ENCODE measurements at places on chromosomes 2 and 18. TPM values are rescaled to one million over a fixed set of nuclear protein-coding genes. Genes with fewer than 3 reads are reported as not detected.

DNA sequence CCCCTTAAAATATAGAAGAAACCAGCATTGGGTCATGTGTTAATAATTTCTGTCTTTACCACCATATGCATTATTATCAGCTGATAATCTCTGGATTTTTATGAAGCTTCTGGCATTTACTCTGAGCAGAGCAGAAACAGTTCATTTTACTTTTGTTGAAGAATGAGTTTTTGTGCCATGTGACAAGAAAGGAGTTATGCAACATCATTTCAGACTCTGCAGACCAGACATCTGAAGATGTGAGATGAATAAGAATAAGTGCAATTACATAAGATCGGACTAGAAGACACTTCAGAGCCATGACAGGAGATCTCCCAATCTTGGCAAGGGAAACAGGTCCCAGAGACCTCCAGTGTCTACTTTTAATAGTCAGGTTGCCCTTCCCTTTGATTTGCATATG, 869.4 kb upstream of the VRK2 start:
- no peaks in the 10 kb centered on the region for H3K4me1 ChIP-seq
- no peaks in the 10 kb centered on the region for H3K36me3 ChIP-seq
- no peak overlapping the region for H3K27ac ChIP-seq
- H3K27me3 ChIP-seq, result no peaks in the 10 kb centered on the region

Gene TPO
- 1.8 TPM for polyA plus RNA-seq

- H3K27me3 ChIP-seq, result no peaks in the 10 kb centered on the region
- H3K27ac ChIP-seq, result no peak overlapping the region
- H3K36me3 ChIP-seq, result no peaks in the 10 kb centered on the region
- H3K4me3 ChIP-seq, result no peak overlapping the region
These were observed 177.8 kb downstream of the KIAA1328 start for GRCh38 chr18:37006742-37007141.

DNA sequence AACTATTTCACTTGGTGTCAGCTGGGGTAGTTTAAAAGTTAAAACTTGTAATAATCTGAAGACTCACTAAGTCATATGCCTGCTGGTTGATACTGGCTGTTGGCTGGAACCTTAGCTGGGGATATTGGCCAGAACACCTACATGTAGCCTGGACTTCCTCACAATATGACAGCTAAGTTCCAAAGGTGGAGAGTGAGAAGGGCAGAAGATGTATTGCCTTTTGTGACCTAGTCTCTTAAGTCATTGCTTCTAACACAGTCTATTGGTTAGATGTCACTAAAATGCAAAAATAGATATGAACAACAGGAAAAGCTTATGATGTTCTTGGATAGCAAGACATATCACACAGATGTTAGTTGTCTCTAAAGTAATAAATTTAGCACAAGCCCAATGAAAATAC, 113.2 kb upstream of the CHAC2 start:
- DNase-seq, result no peak
- H3K4me3 ChIP-seq, result no peak overlapping the region
- H3K36me3 ChIP-seq, result no peaks in the 10 kb centered on the region
- H3K27me3 ChIP-seq, result no peaks in the 10 kb centered on the region
- no peak overlapping the region for H3K27ac ChIP-seq

DNA sequence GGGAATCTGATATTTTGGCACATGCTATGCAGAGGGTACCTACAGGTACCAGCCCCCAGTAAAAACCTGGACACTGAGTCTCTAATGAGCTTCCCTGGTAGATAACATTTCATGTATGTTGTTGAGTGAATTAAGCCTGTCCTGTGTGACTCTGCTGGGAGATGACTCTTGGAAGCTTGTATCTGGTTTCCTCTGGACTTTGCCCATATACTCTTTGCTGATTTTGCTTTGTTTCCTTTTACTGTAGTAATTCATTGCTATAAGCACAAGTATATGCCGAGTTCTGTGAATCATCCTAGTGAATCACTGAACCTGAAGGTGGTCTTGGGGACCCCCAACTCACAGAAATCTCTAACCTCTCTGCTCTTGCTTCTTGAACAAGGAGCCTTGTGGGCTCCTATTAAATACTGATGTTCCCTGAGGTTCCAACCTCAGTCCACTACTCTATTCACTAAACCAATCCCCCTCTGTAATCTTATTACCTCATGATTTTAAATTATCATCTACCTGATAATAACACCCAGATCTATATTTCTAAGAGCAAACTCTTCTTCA, 94.3 kb upstream of the WDSUB1 start:
- no peaks in the 10 kb centered on the region for H3K27me3 ChIP-seq
- peaks cover 3% of the 10 kb centered on the region for H3K36me3 ChIP-seq
- H3K27ac ChIP-seq, result no peak overlapping the region
- H3K4me1 ChIP-seq, result no peaks in the 10 kb centered on the region
- no peak for DNase-seq
- no peak overlapping the region for H3K4me3 ChIP-seq

DNA sequence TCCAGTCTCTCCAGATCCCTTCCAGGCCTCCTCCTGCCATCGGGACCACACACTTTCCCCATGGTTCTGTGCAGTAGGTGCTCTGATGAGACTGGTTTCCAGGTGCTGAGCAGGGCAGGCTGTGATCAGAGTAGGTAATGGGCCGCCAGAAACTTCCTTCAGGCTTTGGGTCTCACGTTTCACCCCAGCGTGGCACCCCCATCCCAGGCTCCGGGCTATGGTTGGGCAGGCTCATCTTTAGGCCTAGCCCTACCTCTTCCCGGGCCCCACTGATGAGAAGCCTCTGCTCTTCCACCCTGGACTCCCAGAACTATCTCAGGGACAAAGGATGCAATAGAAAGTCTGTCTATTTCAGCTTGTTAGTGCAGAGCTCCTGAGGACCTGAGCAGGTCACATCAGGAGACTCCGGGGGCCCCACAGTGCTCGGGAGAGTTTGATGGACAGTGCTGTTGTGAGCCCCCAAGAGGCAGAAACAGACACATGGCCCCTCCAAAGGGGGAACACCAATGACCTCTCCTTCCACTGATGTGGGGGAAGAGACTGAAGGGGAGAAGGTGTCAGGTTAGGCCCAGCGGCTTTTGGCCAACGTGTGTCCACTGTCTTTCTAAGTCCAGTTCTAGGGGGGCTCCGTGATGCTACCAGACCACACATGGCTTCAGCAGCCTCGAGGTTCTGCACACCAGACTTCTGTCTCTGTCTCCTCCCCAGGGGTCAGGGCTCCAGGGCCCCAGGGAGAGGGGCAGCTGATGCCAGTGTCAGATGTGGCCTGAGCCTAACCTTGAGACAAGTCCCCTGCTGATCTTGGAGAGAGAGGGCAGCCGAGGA, 5.8 kb upstream of the PROM2 start:
- no peak overlapping the region for H3K27ac ChIP-seq
- no peak overlapping the region for H3K4me3 ChIP-seq
- no peaks in the 10 kb centered on the region for H3K4me1 ChIP-seq
- H3K36me3 ChIP-seq, result no peaks in the 10 kb centered on the region

GRCh38 chr2:221571551-221572218, 419 bp downstream of the EPHA4 start:
- H3K36me3 ChIP-seq, result no peaks in the 10 kb centered on the region
- peak; percentile 38 for DNase-seq
- peak overlapping the region; percentile 87 for H3K27ac ChIP-seq
- peaks cover 20% of the 10 kb centered on the region for H3K4me1 ChIP-seq

DNA sequence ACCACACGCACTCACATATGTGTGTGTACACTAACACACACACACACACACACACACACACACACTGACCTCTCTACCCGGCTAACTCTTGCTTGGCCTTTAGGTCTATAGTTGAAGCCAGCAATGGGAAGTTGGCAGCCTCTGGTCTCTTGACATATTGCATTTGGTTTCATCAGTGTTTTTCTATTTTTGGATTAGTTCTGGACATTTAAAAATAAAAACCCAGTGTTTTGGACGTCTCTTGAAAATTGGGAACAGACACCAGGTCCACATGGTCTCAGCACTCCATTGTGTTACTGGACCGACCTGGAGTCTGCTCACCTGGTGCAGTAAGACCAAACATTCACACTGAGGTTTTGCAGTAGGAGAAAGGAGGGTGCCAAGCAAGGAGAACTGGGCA, 50.4 kb upstream of the AFF3 start:
- no peak overlapping the region for H3K27ac ChIP-seq
- no peak for DNase-seq
- no peak overlapping the region for H3K4me3 ChIP-seq

DNA sequence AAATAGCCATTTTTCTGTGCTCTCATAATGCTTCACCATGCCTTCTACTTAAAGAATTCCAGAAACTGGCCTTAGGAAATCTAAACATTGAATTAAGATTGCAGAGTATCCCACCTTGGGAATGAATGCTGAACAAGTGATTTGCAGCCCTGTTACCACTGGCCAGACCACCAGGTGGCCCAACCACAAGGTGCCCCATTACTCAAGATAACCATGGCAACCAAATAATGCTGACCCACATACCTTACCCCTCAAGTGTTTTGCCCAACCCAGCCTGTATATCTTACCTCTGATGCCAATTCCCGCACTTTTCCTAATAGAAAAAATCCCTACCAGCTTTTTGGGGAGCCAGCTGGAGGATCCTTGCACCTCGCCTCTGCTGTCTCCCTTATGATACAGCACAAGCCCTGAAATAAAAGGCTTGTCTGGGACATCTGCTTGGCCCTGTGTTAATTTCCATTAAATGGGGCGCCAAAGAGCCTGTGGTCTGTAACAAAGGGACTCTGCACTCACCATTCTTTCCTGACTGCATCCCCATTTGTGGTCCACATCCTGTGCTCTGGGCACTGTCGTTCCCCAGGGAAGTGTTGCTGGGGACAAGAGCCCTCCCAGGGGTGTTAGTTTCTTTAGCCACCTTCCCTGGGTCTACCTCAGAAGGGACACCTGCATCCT, 17.3 kb upstream of the KCNF1 start:
- no peaks in the 10 kb centered on the region for H3K27me3 ChIP-seq
- H3K4me1 ChIP-seq, result no peaks in the 10 kb centered on the region
- H3K36me3 ChIP-seq, result no peaks in the 10 kb centered on the region
- no peak for DNase-seq
- no peak overlapping the region for H3K4me3 ChIP-seq

Gene EML6
- polyA plus RNA-seq, result 0.05 TPM

- no peaks in the 10 kb centered on the region for H3K27me3 ChIP-seq
- no peak for DNase-seq
- no peak overlapping the region for H3K4me3 ChIP-seq
- no peaks in the 10 kb centered on the region for H3K36me3 ChIP-seq
- H3K27ac ChIP-seq, result no peak overlapping the region
These were observed 271.6 kb downstream of the TDRD15 start for GRCh38 chr2:21395366-21395765.

- no peak overlapping the region for H3K27ac ChIP-seq
- no peaks in the 10 kb centered on the region for H3K4me1 ChIP-seq
- no peak overlapping the region for H3K4me3 ChIP-seq
- no peak for DNase-seq
- no peaks in the 10 kb centered on the region for H3K36me3 ChIP-seq
These were observed 686.8 kb upstream of the SALL3 start for GRCh38 chr18:78292618-78293380.

DNA sequence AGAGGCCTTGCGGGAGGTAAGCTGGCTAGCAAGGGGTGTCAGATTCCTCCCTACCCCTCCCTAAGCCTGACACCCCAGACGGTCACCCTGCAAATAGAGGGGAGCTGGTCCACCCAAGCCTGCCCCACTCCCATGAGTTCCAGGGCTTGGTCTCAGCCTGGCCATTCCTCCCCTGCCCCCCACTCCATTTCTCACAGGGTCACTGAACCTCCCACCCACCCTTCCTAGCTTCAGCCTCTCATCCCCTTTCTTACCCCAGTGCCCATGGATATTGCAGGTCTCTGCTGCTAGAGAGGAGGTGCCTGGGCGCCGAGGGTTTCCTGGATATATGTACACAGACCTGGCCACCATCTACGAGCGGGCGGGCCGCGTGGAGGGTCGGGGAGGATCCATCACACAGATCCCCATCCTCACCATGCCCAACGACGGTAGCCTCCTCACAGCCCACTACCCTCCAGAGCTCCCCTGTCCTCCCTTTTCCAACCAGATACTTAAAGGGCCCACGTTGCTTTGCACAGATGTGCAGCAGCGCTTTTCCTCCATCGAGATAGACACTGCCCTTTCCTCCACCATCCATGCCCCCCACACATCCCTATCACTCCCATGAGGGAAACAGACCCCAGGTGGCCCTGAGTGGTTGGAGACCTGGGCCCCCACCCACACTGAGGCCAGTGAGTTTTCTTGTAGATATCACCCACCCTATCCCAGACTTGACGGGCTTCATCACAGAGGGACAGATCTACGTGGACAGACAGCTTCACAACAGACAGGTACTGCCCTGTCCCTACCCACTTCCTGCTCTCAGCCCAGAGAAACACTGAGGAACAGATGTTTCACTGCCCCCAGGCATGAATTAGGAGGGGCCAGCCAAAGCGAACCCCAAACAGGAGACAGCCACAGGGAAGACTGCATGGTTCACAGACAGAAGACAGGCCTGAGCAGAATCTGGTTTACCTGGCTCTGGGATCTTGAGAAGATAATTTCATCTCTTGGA, 15.2 kb upstream of the ANKRD53 start:
- no peaks in the 10 kb centered on the region for H3K36me3 ChIP-seq
- H3K4me3 ChIP-seq, result no peak overlapping the region
- peaks cover 6% of the 10 kb centered on the region for H3K27me3 ChIP-seq
- no peak overlapping the region for H3K27ac ChIP-seq

GRCh38 chr18:36376361-36376760, 78.8 kb downstream of the FHOD3 start:
- H3K27me3 ChIP-seq, result peaks cover 4% of the 10 kb centered on the region
- no peak for DNase-seq
- no peak overlapping the region for H3K4me3 ChIP-seq

- H3K27me3 ChIP-seq, result peaks cover 63% of the 10 kb centered on the region
- H3K4me3 ChIP-seq, result no peak overlapping the region
- peaks cover 35% of the 10 kb centered on the region for H3K4me1 ChIP-seq
- H3K36me3 ChIP-seq, result no peaks in the 10 kb centered on the region
- no peak overlapping the region for H3K27ac ChIP-seq
These were observed 554 bp downstream of the FEV start for GRCh38 chr2:218984239-218985020.

- H3K4me3 ChIP-seq, result no peak overlapping the region
These were observed 3.8 kb downstream of the MRPL30 start for GRCh38 chr2:99184811-99185210.

Gene GAL3ST2
- polyA plus RNA-seq, result not detected

Gene BCL11A
- not detected for polyA plus RNA-seq

Gene CMPK2
- polyA plus RNA-seq, result 10.9 TPM

DNA sequence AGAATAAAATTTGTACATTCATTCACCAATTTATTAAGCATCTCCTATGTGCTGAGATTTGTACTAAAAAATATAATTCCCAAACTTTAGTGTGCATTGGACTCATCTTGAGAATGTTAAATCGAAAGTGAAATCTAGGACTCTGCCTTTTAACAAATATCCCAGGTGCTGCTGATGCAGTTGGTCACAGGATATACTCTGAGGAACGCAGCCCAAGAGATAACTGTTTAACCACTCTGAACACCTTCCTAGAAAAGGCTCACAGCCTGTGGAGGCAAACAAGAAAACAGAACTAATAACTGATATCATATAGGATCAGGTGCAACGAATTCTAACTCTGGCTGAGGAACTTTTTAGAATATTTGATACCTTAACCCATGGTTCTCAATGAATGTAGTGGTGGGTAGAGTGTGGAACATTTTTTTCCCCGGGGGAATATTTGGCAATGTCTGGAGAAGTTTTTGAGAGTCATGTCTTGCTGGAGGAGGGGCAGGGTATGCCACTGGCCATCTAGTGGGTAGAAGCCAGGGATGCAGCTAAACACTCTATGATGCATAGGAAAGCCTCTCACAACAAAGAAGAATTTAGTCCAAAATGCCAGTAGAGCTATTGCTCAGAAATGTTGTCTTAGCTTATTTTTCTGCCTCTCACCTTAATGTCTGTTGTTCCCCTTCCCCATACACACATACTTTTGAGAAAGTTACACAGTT, 96.5 kb downstream of the EHBP1 start:
- H3K4me3 ChIP-seq, result peak overlapping the region; percentile 1
- no peak overlapping the region for H3K27ac ChIP-seq
- no peaks in the 10 kb centered on the region for H3K27me3 ChIP-seq
- peaks cover 4% of the 10 kb centered on the region for H3K4me1 ChIP-seq
- DNase-seq, result no peak
- no peaks in the 10 kb centered on the region for H3K36me3 ChIP-seq

Gene SERPINB3
- not detected for polyA plus RNA-seq
